NCI-H1694 treated with DMSO at 0.1 percent for 48 hours (cell line): ENCODE measurements at places on chromosomes 7 and 10.

DNA sequence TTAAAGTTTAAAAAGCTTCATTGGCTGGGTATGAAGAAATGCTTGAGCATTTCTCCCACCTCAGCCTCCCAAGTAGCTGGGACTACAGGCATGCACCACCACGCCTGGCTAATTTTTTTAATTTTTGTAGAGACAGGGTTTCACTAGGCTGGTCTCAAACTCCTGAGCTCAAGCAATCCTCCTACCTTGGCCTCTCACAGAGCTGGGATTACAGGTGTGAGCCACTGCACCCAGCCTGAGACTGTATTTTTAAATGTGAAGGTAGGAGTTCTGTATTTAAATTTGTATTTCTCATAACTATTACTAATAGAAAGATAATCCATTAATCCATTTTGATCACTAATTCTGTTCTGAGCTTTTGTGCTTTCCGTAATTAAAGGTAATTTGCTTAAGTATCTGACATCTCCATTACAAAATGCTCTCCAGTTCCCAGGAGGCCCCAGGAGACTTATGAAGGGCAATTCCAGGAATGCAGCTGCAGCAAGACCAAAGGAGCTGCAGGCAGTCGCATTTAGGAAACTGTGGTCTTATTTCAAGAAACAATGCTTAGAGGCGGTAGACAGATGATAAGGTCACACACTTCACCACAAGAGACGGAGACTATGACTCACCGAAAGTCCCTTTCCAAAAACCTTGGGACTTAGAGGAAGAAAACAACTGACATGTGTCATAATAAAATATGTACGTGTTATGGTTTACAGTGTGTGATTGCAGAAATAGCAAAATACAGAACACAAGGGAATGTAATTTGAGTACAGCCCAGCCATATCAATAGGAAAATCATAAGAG, 23.3 kb downstream of the YAE1 start:
- DNase-seq, result no peak

GRCh38 chr7:19522486-19522885, 186.4 kb downstream of the POLR1F start:
- DNase-seq, result no peak

DNA sequence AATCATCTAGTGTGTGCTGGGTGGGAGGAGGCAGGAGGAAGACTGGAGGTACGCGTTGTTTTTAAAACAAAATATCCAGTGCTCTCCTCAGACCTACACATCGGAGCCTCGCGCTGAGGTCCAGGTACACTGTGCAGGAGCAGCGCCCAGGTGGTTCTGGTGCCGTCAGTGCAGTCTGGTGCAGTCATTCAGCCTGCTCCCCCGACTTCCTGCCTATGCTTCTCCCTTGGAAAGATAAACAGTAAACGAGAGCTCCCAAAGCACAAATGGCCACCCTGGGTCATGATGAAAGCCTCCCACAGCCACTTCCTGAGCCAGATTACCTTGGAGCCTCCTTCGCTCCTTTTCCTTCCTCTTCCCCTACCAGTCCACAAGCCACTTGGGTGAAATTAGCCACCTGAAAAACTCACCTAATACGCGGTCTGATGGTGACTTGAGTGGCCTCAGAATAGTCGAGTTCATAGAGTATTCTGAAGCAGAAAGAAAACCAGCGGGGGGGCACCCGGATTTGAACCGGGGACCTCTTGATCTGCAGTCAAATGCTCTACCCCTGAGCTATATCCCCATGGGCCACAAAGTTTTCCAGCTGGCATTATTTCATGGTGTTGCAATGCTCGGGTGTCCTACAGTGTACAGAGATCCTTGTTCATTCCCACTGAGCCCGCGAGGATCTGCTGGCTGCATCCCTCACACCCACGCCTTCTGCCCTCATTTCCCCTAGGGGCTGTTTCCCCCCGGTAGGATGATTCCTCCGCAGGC, 82.5 kb downstream of the ZNF467 start:
- peak; percentile 71 for DNase-seq

DNA sequence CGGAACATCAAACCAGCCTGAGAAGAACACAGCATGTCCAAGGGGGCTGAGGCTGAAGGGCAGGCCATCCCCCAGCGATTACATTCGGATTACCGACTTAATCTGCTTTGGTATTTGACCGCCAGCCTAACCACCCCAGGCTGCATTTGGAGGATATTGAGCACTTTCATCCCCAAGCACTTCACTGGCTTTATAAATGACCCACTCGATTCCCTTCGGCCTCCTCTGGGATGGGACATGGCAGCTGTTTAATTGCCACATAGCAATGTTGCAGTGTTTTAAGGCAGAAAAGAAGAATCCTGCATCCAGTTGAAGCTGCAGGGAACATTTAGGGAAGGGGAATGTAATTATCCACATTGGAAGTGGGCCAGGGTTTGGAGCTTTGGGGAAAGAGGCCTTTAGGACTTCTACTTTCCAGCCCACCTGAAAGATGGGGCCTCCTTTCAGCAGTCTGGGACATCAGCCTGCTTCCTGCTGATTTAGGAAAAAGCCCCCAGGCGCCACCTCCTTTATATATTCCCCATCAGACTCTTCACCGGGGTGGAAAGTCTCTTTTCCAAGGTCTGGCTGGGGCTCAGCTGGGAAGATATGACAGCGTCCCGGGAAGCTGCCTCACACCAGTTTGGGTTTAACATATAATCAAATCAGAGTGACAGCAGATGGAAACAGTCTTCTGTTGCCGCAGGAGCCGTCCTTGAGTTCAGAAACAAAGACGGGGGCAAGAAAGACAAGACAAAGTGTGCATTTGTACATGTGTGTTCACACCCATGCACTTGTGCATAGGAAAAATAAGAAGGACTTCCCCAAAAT, 9.2 kb downstream of the DPCD start:
- no peak for DNase-seq

- DNase-seq, result no peak
Observed at GRCh38 chr10:47300429-47300931, 483 bp downstream of the GDF10 start.

GRCh38 chr7:133349101-133349500, 96.2 kb downstream of the EXOC4 start:
- DNase-seq, result no peak

- DNase-seq, result no peak
Observed at GRCh38 chr7:156177422-156178055, 365.3 kb upstream of the SHH start.

GRCh38 chr10:118342638-118343020, 505 bp upstream of the FAM204A start:
- DNase-seq, result no peak

- no peak for DNase-seq
Observed at GRCh38 chr7:1081336-1081735, 6.6 kb upstream of the GPER1 start.

GRCh38 chr7:134662871-134663205, 16.2 kb downstream of the BPGM start:
- DNase-seq, result no peak

DNA sequence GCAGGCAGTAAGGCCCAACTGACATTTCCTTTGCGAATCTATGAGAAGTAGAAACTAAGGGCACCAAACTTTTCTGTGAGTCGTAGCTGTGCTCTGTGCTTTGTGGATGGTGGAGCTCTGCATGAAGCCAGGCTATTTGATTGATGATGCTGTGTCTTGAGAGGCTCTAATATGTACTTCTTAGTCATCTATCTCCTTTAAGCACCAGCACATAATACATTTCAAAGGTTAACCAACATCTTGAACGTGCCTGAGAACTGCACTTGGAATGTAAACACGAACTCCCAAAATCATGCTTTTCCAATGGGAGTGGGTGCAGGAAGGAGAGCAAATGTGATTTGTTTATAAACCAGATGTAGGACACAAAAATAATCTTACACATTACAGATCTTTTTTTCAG, 411.6 kb downstream of the PARD3 start:
- DNase-seq, result no peak

DNA sequence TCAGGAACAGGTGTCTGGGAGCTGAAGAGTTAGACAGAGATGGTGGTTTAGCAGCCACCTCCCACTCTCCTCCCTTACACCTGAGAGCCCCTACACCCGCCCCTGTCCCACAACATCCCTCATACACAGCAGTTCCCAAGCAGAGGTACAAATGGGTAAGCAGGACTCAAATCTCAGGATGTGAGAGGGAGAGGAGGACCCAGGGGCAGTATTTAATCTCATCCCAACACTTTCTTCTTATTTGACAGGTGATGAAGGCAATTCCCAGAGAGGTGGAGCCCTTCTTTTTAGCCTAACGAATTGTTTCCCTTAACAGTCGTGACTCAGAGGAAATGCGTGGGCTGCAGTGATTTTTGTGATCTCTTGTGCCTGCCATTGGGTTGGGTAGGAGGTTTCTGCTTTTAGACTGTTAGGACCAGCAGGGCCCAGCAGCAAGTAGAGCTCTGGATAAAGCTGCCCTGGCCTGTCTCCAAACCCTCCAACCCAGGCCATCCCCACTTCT, 191.3 kb downstream of the HECW1 start:
- no peak for DNase-seq
